ENCODE measurements at places on chromosomes 16 and 17.

DNA sequence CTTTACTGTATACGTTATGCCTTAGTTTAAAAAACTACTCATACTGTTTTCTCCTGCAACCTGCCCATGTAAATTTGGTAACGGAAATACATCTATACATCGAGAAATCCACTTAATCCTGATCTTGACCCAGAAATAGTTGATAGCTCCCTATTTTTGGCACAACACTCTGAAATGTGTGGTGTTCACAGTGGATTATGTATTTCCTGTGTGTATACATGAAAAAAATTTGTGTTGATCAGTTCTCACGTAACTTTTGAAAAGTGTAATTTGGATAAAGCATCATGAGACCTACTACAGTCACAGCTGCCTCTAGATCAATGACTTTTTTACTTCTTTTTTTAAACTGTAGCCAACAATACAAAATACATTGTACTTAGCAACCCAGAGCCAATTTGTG lies 90.7 kb downstream of the VMP1 start:
- no peak for DNase-seq

DNA sequence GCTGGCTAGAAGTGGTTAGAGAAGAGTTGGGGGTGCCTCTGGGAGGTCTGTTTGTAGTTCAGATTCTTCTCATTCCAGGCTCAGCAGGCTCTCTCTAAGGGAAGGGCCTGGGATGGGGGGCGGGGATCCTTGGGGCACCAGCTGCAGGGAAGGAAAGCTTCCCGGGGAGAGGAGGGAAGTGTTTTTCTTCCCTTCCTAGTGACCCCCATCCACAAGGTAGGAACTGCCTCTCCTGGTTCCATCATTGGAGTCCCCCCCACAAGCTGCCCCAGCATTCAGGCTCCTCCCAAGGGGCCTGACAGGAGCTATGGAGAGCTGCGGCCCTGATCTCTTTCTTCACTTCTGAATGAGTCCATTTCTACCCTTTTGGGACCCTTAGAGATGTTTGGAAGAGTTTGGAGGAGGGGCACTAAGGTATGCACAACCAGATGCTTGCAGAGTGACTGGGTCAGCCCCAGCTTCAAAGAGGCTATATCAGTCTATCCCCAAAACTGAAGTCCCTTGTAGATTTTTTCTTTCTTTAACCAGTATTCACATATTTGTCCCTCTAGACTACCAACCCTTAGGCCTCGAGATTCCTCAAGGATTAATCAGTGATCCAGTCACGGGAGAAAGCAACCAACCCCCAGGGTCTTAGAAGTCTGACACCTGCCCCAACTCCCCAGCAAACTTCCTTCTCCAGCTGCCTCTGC lies 13.9 kb upstream of the FZD2 start:
- no peak for DNase-seq

GRCh38 chr16:57848181-57848580 lies 45.9 kb upstream of the KIFC3 start:
- DNase-seq: no peak

DNA sequence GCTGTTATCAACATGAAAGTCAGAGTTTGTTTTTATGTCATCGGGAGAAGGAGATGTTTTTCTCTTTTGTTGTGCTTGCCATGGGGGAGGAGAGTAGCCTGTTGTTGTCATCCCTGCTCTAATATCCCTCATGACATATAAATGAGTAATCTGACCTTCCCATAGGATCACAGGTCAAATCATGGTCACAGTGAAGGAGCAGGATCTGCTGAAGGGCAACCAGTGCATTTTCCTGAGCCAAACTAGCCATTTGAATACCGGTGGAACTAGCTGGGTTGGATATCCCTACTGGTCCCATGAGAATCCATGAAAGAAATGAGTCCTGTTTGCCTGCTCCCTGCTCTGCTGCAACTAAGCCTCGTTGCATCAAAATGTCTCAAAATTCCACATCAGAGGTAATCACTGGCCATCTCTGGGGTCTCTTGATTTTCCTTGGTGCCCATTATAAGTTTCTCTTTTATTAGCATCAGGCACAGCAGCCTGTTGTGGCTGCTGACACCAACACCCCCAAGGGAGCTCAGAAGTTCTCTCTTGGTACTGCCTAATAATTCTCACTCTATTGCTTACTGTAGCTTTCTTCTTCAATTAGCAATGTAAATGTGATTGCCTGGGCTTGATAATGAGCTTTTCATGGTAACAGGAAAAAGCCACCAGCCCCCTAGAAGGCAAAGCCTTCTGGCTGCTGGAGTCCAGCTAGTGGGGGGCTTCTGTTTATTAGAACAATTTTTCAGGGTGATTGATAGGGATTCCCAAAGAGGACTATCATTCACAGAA lies 211.4 kb upstream of the ERCC4 start:
- DNase-seq: no peak

DNA sequence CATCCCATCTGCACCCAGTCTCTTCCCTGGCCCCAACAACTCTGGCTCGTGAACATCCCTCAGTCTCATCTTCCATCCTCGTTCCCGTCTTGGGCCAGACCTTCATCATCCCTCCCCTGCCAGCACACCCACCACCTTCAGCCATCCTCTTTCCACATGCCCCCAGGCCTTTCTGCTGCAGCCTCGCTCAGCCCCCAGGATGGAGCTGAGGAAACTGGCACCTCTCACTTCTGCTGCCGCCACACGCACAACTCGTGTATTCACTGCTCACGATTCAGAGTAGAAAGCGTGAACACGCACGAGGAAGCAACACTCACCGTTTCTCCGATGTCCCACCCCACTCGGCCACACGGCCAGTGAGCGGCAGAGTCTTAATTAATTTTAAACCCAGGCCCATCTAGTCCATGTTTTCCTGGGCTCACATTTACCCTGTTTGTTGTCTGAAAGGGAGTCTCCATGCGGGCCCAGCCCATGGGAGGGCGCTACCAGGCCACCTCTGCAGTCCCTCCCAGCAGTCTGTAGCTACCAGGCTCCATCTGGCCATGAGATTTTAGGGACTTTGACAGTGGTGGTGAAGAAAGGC lies 12.5 kb downstream of the C16orf90 start:
- DNase-seq: no peak

DNA sequence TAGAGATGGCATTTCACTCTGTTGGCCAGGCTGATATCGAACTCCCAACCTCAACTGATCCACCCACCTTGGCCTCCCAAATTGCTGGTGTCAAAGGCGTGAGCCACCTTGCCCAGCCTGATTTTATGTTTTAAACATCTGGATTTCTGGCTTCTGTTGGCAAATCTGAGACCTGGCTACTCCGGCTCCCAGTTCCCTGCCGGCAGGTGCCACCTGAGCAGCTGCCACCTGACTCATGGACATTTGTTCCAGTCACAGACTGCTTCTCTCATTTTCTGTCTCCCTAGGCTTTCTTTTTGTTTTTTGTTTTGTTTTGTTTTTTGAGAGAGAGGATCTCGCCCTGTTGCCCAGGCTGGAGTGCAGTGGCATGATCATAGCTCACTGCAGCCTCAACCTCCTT lies 9.6 kb downstream of the PMM2 start:
- DNase-seq: no peak

GRCh38 chr17:77230436-77230830 lies 89.7 kb downstream of the SEC14L1 start:
- DNase-seq: no peak

DNA sequence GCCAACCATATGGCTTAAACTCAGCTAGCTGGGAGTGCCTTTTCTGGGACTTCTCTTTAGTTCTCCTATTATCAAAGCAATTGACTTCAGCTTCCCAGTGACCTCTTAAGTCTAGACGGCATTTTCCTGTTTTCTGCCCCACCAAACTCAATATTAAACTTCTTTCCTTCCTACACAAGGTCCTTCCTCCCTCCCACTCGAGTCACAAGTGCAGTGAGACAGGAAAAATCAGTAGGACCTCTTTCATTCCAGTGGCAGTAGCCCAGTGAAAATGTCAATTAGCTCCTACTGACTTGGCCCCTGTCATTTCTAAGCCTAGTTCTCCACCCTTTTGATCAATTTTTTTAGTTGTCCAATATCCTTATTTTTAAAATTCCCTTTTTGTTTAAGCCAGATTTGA lies 9.6 kb upstream of the NACA2 start:
- DNase-seq: no peak

DNA sequence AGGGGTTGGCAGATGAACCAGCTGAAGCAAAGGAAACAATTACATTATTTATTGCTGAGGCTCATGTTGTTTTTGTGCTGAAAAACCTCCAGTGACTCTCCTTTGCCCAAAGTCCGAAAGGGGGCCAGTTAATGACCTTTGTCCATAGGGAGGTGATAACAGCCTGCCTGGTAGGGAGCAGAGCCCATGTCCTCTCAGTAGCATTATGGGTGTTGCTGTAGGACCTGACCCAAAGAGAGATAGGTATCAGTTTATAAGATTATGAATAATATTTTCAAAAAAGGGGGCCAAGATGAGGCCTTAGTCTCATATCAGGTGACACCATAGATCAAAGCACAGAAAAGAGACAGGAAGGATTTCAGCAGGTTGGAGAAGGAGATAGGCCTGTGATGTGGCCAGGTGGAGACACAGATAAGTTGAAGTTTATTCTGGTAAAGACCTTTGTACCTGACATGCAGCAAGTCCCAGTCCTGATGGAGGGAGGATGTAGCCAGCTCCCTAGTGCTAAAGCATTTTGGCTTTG lies 55.1 kb downstream of the CENPV start:
- no peak for DNase-seq

GRCh38 chr17:42791948-42792347 lies 6.6 kb downstream of the COA3 start:
- no peak for DNase-seq

- no peak for DNase-seq
Observed at GRCh38 chr17:20086416-20087076, 77.4 kb downstream of the SPECC1 start.

DNA sequence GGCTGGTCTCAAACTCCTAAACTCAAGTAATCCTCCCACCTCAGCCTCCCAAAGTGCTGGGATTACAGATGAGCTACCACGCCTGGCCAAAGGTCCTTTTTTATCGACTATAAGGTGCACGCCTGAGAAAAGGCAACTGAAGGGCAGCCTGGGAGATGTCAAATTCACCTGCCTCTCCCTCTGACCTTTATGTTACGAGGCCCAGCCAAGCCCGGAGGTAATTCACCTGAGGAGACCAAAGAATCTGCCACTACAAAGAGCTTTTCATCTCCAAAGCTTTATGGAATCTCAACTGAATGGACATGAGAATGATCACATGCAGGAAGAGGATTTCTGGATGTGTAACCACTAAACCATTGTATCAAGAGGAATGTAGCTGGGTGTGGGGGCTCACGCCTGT lies 37.2 kb downstream of the LYRM1 start:
- DNase-seq: no peak

DNA sequence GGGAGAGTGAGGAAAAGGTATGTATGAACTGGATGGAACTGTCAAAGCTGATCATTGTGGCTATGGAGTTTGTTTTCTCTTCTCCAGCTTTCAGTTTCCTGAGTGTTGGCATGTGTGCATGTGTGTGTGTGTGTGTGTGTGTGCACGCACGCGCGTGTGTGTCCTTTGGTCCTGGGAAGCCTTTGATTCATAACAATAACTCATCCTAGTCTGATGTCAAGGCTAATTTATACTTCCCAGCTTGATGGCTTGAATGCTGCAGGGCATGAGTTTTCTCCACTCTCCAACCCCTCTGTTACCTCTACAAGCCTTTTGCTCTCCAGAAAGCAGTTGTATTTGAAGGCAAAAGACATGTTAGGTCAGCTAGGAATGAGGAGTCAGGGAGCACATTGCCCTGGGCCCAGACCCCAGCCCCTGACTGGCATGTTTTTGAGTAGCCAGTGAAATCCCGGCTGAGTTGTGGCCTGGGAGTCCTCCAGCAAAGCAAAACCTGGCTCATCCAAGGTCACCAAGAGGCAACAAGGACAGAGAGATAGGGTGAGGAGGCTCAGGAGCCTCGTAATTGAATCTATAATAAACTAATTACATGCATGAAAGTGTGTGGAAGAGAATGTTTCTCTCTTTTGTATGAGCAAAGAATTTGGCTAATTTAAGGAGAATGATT lies 8.9 kb upstream of the CDC42EP4 start:
- no peak for DNase-seq

GRCh38 chr17:40873801-40874200 lies 6.8 kb upstream of the KRT12 start:
- no peak for DNase-seq

- DNase-seq: peak; percentile 11
Observed at GRCh38 chr16:48385253-48386150, at the start of gene SIAH1. Gene SIAH1 (minus strand): TSS chr16:48385413. CDS start chr16:48362428, 22,985 bp downstream.

DNA sequence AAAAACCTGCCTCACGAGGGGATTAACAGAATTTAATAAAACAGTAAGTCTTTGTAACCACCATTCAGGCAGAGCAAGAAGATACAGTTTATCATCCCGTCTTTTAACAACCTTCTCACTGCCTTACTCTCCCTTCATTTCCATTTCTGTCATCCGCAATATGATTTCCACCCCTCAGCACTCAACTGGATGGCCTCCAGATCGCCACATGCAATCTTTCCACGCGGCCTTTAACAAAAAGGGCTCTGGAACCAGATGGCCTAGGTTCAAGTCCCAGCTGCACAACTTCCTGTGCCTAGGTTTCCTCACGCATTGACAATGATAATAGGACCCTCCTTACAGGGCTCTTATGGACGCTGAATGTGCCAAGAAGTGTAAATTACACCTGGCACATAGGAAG lies 103.6 kb downstream of the GAS7 start:
- DNase-seq: no peak

DNA sequence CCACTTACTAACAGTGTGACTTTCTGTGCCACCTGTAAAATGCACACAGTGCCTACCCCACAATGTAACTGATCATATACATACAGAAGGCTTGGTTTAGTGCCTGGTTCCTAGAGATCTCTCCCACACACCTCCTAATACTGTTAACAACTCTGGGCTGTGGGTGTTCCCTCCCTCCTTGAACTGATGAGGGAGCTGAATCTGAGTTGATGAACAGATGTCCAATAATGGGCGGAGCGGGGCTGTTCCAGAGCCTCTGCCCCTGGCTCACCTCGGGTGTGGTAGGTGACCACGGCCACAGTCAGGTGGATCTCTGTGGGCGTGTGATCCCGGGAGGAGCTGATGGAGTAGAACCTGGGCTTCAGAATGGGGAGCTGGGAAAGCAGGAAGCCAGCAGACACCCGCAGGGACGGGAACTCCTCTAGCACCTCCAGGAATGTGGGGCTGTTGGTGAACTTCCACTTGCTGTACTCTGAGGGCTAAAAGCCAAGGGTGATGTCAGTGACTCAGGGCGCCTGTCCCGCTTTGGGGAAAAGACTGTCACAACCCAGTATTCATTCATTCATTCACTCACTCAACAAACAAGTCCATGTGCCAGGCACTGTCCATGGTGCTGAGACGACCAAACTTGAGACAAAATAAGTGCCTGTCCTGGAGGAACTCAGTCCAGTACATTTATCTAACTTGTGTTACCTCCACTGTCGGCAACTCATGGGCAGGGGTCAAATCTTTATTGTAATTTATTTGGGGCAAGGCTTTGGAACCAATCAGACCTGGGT lies 37.6 kb downstream of the NOS2 start:
- DNase-seq: no peak

- no peak for DNase-seq
Observed at GRCh38 chr16:80084163-80084562, 456.6 kb upstream of the DYNLRB2 start.

- DNase-seq: peak; percentile 71
Observed at GRCh38 chr17:75783803-75784472, 668 bp upstream of the UNK start.

GRCh38 chr16:21088646-21089538 lies 61.8 kb downstream of the DNAH3 start:
- no peak for DNase-seq

All from substantia nigra (tissue), 51 donors.